ENCODE measurements at places on chromosomes 11 and 22.

GRCh38 chr11:110349138-110349996 lies 53.0 kb upstream of the RDX start:
- no peak for DNase-seq

GRCh38 chr11:74683941-74684481 lies 47.2 kb downstream of the CHRDL2 start:
- no peak for DNase-seq

DNA sequence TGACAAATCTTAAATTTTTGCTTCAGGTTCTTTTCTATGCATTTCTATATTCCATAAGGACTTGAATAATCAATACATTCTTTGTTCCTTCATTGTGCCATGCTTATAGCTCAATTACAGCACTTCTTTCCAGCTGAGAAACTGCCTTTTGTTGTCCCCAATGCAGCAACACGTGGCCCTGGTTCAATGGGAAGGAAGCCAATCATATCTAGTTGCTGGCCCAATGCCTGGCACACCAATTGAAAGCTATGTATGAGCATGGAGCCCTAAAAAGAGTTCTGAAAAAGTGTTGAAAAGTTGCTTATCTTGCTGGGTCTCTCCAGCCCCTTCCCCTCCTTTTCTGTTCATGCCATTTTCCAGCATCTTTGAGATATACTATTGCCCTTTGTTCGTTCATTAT lies 448.0 kb upstream of the FAT3 start:
- no peak for DNase-seq

DNA sequence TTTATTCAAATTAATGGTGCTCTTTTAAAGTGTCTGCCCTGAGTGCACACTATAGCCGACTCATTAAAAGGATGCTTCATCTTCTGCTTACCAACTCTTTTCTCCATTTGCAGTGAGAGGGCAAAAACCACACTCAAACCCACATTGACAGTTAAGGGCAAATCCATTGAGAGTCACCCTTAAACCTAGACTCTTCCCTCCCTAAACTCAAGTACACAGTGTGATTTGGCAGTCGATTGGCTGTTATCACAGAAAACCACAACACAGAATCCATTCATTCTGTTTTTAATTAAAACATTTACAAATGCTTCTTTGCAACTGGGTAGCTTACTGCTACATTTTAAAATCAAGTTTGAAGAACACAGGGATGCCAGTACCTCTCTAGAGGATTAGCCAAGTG lies 120.0 kb downstream of the CADM1 start:
- no peak for DNase-seq

GRCh38 chr22:29459773-29460172 lies 20.2 kb upstream of the NEFH start:
- no peak for DNase-seq

- no peak for DNase-seq
These were observed 24.2 kb downstream of the SNU13 start for GRCh38 chr22:41664490-41664889.

GRCh38 chr11:114607753-114608459 lies 12.3 kb upstream of the NXPE4 start:
- no peak for DNase-seq

DNA sequence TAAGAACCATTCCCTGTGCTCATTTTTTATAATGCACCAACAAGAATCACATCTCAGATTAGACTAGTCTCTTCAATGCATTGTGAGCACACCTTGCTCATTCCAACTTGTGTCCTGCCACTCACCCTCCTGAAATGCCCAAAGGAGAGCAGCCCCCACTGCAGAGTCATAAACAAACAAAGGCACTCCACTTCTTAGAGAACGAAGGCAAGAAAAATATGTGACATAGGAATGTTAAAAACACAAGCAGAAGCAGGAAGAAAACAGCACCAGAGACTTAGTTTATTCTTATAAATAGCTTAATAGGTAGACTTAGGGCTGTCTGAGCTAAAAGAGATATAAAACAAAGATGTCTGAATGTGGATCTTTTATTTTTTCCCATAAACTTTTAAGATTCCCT lies 57.2 kb downstream of the GUCY1A2 start:
- DNase-seq, result no peak

DNA sequence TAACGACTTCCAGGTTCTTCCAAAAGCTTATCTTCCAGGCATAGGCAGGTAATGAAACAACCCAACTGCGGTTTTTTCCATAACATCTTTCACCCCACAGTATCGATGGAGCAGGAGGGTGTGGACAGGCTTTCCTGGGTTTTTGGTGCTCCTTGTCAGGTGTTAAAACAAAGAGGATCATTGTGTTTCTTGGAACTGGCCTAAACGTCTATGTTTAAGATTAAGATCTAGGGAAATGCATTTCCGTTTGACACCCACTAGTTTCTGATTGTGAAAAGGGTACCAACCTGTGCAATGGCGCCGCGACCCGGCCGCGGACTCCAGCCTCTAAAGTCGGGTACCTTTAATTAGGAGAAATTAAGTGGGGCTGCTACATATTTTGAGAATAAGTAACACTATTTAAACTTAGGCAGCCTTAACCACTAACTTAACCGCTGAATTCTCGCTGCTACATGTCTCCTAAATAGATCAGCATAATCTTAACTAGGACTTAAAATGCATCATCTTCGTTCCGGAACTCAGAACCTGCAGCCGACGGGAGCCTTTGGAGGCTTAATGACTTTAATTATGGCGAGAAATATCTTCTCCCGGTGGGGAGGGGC lies 31.5 kb downstream of the C22orf31 start:
- no peak for DNase-seq

- DNase-seq, result no peak
These were observed 548 bp downstream of the PVALB start for GRCh38 chr22:36816339-36816635.

GRCh38 chr11:78961247-78961646 lies 386.6 kb upstream of the NARS2 start:
- DNase-seq, result peak; percentile 43

DNA sequence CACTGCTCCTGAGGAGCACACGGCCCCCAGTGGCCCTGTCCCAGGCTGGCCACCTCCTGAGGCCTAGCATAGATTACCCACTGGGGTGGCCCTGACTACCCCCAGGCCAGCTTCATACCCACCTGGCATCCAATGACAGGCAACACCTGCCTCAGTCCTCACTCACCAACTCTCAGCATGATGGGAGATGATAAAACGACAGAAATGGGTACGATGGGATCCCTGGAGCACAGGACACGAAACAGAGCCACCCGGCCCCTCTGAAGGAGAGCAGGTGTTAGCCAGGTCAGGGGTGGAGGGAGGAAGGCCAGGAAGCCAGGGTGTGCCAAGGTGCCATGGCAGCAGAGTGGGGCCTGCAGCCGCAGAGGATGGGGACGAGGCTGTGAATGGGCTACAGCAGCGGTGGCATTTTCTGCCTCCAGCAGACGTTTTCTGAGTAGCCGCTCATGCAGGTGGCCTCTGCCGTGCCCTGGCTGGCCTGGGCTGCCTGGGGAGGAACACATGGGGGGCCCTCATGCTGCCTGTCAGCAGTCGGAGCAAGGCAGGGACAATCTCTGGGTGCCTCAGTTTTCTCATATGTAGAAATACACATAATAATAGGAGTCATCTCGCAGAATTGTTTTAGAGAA lies 50.2 kb upstream of the FGF3 start:
- no peak for DNase-seq

- no peak for DNase-seq
These were observed 20.8 kb downstream of the CSNK2A3 start for GRCh38 chr11:11332141-11332710.

DNA sequence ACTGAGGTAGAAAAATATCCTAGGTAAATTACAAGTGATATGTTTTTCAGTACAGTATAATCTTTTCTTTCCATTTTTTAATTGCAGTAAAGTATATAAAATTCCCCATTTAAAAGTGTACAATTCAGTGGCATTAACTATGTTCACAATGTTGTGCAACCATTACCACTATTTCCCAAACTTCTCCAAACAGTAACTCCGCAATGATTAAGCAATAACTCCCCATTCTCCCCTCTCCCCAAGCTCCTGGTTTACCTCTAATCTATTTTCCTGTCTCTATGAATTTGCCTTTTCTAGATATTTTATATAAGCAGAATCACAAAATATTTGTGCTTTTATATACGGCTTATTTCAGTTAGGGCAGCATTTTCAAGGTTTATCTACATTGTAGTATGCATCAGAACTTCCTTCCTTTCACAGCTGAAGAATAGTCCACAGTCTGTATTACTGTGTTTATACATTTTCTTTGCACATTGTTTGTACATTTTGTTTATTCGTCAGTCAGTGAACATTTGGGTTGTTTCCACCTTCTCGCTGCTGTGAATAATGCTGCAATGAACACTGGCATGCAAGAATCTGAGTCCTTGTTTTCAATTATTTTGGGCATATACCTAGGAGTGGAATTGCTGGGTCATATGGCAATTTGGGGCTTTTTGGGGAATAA lies 110.7 kb downstream of the RPL27A start:
- no peak for DNase-seq

GRCh38 chr11:111530091-111530490 lies 10.4 kb upstream of the LAYN start:
- DNase-seq, result no peak

GRCh38 chr11:107898270-107898669 lies 30.0 kb upstream of the RAB39A start:
- peak; percentile 33 for DNase-seq

DNA sequence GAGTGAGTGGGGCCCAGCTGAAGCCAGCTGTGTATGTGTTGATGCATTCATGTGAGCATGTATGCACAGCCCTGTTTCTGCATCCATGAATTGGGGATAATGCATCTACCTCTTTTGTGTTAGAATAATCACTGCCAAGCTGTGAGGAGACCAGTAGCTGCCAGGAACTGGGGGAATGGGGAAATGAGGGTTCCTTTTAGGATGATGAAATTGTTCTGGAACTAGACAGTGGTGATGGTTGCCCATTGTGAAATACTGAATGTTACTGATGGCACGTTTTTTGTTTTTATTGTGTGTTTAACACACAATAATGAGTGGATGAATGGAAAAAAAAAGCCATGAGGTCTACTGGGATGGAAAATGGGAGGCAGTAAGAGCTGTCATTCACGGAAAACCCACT lies 45.3 kb upstream of the WNT11 start:
- no peak for DNase-seq

DNA sequence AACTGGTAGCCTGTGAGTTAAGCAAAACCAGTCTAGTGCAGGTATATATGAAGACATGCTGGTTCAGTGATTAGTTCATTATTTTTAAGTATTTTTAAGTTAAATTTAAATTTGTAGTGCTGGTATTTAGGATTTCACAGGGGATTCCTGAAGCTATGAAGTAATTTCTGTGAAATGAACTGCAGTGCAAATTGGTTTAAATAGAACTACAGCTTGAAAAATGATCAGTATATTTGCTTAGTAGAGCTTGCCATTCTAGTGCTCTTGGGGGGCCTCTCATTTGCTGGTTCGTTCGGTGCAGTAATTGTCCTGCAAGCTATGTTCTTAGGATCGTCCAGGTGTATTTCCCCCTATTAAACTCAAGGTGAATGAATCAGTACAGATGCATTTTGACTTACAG lies 13.1 kb downstream of the REXO2 start:
- DNase-seq, result no peak

DNA sequence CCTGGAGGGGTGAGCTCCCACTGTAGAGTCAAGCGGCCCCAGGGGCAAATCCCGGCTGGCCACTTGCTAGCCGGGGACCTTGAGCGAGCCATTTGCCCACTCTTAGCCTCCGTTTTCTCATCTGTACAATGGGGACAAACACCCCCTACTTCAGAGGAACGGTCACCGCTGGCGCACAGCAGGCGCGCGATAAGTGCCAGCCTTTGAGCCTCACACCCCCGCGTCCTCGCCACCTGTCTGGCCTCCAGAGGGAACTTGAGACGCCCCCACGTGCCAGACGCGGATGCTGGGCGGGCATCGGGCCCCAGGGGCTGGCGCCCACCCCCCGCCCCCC lies 72.6 kb upstream of the TCF20 start:
- DNase-seq, result no peak

DNA sequence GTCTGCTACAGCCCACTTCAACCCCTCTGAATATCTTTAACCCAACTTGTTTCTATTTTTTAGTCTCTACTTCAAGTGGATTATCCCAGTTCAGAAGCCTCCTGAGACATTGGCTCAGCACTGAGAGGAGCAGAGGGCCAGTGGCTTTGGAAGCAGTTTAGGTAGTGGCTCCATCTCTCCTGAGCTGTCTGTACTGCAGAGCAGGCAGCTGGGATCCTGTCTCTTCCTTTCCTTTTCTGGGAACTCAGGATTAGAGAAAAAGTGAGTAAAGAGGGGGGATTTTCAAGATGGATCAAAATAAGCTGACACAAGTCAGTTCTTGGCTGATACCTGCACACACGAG lies 512.0 kb downstream of the OPCML start:
- no peak for DNase-seq

DNA sequence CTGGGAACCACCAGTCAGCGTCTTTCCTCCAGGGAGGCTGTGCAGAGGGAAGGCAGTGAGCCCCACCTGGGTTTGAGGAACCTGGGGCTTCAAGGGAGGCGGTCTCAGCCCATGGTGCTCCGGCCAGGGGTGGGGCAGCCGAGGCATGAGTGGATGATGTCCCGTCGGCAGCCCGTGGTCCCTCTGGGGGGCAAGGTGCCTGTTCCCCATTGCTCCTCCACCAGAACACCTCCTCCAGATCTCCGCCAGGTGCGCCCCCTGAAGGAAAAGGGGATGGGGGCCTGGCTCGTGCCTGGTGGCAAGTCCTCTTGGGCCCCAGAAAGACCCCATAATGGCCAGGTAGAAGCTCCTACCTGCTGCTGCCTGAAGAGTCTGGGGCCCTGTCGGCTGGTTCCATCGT lies 94.1 kb downstream of the KCNQ1 start:
- DNase-seq, result no peak

GRCh38 chr11:44875037-44875436 lies 75.6 kb downstream of the TP53I11 start:
- no peak for DNase-seq

- no peak for DNase-seq
These were observed 309 bp downstream of the OR8B12 start for GRCh38 chr11:124543145-124543544.

DNA sequence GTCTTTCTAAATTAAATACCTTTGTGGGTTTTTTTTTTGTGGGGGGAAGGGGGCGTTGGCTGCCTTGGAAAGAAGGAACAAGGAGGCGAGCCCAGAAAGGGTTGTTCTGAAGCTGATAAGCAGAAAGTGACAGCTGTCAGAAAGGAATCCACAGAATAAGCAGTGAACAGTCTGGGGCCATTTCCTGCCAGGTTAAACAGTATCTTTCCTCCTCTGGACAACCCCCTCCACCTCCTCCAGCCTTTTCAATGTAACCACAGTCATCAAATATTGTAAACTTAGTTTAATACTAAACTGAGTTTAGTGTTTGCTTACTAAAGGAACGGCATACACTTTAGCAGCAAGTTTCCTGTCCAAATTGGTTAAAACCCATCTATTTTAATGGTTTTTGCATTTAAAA lies 271.2 kb upstream of the SYN3 start:
- no peak for DNase-seq

Measured in LNCaP clone FGC (cell line).